ENCODE measurements at places on chromosomes 6 and 20.
A peak's percentile ranks its signal among the peaks of the same experiment; 100 is the strongest.

GRCh38 chr6:6152060-6152459 is 145.3 kb upstream of the NRN1 start:
- DNase-seq, result no peak

DNA sequence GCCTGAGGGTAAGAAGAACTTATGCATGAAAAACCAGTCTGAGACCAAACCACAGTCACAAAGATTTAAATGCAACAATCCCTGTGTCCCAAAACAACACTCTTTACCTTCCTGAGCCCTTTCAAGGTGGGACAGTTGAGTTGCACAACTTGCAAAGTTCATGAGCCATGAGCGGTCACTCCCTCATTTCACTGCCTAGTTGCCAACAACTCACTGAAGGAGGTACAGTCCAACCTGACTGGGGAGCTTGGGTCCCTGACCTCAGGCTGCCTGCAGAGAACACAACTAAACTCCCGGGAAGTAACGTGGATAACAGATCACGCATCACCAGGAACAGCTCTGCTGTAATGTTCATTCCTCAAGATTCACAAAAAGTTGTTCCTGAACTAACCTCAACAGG is 69.4 kb downstream of the MBOAT1 start:
- no peak for DNase-seq

GRCh38 chr6:25296217-25296905 is 17.2 kb downstream of the CARMIL1 start:
- no peak for DNase-seq

DNA sequence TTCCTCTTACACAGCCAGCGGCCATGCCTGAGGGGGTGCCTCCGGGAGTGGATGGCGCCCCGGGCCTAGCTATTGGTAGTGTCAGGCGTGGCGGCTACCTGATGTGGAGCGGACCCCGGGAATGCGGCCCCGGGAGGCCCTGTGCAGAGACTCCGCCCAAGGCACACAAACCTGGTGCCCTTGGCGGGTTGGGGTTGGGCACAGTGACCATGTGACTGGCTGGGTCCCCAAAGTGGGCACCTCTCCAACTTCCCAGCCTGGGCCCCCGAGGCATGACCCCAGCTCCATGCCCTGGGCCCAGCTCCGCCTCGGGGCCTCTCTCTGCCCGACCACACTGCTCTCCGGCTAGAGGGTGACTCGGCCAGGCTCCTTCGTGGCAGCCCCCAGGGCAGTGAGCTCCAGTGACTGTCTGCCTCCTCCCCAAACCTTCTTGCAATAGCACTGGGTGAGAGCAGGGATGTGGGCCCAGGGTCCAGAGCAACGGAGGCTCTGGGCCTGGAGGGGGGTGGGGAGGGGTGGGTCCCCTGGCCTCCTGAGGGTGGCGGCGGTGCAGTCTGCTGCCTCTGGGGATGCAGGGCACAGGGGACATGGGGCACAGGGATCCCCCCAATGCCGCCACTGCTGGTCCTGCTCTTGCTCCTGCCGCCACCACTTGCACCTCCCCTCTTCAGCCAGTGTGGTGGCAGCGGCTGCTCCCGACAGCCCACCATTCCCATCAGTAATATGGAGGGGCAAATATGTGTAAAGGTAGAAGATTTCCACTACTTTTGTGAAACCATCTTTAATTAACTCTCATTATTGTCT is 942.9 kb upstream of the EPHA7 start:
- no peak for DNase-seq

GRCh38 chr20:6868861-6869260 is 101.4 kb downstream of the BMP2 start:
- DNase-seq, result no peak

GRCh38 chr6:11854408-11855165 is 76.0 kb upstream of the ADTRP start:
- peak; percentile 51 for DNase-seq

DNA sequence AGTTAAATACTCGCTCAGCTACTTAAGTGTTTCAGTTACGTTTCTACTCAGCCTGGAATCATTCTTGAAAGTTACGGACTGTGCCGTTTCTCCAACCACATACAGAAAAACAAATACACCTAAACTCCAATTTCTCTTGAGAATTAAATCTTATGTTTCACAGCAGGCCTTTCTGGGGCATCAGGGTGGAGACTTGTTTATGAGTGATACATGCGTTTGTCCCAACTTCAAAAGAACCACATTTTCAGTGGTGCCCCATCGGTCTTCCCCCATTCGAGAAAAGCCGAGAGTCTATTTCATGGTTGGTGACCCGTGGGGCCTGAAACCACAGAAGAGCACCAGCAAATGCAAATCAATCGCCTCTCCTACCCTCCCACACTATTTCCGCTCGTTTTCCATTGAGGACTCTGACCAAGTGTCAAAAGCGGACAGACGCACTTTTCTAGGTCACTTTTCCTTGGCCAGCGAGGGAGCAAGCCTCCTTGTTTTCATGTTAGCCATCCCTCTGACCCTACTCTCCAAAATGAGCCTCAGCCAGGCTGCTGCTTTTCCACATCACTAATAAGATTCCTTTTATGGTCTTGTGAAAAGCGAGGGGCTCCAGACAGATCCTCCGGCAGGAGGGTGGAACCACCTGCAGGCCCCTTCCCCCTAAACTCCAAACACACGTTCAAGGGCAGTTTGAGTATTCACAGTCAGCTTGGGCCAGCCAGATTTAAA is 3.1 kb downstream of the JAG1 start:
- no peak for DNase-seq

DNA sequence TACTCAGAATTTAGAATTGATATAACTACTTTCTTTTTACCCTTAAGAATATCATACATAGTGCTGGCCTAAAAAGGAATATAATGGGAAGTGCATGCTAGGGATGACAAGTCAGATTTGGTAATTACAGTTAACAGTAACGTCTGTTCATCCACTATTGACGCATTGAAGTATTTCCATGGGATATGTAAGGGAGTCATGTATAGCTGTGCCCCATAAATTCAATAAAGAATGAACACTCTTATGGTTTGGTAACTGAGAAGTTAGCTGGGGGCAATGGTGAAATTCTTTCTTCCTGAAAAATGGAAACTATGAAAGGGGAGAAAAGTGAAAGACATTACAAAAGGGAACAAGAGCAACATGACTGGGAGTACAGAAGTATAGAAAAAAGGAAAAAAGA is 2.6 kb upstream of the COL19A1 start:
- no peak for DNase-seq

GRCh38 chr6:28480253-28480932 is 35.2 kb downstream of the GPX6 start:
- no peak for DNase-seq

GRCh38 chr20:13340088-13340487 is 119.0 kb downstream of the ISM1 start:
- no peak for DNase-seq

All from suppressor macrophage (primary cell).